CD4-positive, alpha-beta T cell (primary cell): ENCODE measurements at places on chromosomes 3 and 15.

DNA sequence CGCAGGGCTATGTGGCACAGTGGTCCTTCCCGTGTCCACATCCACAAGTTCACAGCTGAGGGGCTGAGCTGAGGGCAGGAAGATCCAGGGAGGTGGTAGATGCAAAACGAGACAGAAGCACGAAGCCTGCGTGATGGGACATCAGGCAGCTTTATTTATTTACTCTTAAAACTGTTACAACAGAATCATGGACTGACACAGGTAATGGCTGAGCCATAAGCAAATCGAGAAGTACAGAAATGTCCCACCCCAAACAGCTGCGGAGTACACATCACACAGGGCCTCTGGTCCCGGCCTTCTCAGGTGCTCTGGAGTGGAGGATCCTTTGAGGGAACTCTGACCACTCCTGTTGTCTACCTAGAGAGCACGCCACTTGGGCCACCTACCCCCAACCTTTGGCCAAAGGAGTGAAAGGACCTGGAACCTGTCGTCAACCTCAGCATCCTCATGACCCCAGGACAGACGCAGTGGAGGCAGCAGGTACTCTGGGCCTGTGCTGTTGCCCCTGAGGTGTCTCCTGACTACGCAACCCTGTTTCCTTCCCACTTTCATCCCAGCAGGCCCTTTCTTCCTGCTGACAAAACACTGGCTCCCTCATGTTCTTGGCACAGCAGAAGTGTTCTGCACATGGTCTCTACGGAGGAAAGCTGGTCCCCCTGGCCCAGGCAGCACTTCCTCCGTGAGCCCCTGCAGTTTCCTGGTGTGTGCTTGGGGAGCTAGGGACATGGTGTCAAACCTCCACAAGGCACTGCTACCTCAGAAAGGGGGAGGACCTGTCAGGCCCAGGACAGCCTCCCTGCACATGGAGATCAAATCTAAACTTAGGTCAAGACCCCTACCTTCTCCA, 47.8 kb downstream of the DHX30 start:
- H3K4me3 ChIP-seq: no peak overlapping the region
- peaks cover 83% of the 10 kb centered on the region for H3K36me3 ChIP-seq
- no peak overlapping the region for H3K27ac ChIP-seq
- no peaks in the 10 kb centered on the region for H3K4me1 ChIP-seq
- no peak for DNase-seq
- no peaks in the 10 kb centered on the region for H3K27me3 ChIP-seq

GRCh38 chr15:27249760-27250109, 278.8 kb downstream of the GABRG3 start:
- no peak overlapping the region for H3K4me3 ChIP-seq
- no peak for DNase-seq
- no peak overlapping the region for H3K27ac ChIP-seq

DNA sequence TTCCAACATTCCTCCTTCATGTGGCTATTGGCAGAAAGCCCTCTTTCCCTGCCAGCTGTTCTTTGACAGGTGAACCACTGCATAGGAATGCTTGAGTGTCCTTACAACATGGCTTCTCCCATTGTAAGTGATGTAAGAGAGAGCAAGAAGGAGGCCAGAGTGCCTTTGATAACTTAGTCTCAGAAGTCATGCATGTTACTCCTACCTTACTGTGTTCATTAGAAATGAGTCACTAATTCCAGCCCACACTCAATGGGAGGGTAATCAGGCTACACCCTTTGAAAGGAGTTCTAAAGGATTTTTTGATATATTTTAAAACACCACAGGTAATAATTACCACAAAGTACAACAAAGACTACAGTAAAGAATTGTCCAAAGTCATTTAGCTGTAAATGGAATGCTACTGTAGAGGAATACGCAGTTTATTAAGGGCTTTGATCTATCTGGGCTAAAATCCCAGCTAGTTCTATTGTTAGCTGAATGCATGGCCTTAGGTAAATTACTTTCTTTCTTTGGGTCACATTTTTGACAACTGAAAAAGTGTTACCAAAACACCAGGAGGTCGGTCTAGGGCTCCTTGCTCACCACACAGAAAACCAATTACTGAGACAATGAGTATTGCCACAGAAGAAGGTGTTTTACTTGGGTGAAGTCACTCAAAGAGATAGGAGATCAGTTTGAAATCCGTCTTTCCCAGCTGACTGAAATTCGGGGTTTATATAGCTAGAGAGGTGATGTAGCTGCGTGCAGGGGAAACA, 154.9 kb downstream of the GRM7 start:
- no peak overlapping the region for H3K27ac ChIP-seq
- no peaks in the 10 kb centered on the region for H3K27me3 ChIP-seq
- DNase-seq: no peak
- no peak overlapping the region for H3K4me3 ChIP-seq

DNA sequence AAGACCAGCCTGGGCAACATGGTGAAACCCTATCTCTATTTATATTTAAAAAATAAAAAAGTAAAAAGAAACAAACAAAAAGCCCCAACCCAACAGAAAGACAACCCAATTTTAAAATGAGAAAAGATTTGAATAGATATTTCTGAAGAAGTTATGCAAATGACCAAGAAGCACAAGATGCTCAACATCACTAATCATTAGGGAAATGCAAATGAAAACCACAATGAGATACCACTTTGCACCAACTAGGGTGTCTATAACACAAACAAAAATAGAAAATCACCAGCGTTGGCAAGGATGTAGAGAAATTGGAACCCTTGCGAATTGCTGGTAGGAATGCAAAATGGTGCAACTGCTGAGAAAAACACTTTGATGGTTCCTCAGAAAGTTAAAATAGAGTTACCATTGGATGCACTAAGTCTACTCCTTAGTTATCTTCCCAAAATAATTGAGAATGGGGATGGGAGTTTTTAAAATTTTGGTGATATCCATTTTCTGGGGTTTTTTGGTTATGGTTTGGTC, 45.8 kb upstream of the CCNB2 start:
- H3K4me1 ChIP-seq: no peaks in the 10 kb centered on the region
- peaks cover 95% of the 10 kb centered on the region for H3K36me3 ChIP-seq
- no peak for DNase-seq
- no peak overlapping the region for H3K4me3 ChIP-seq
- no peak overlapping the region for H3K27ac ChIP-seq

- no peaks in the 10 kb centered on the region for H3K27me3 ChIP-seq
- no peaks in the 10 kb centered on the region for H3K36me3 ChIP-seq
- H3K4me3 ChIP-seq: no peak overlapping the region
- no peak for DNase-seq
Measured at GRCh38 chr3:34869696-34870095, 769.6 kb upstream of the ARPP21 start.

- no peak for DNase-seq
- no peaks in the 10 kb centered on the region for H3K27me3 ChIP-seq
- H3K4me1 ChIP-seq: no peaks in the 10 kb centered on the region
- H3K27ac ChIP-seq: no peak overlapping the region
Measured at GRCh38 chr3:25587094-25587493, 77.6 kb downstream of the TOP2B start.

- H3K27ac ChIP-seq: no peak overlapping the region
- no peaks in the 10 kb centered on the region for H3K27me3 ChIP-seq
- no peaks in the 10 kb centered on the region for H3K36me3 ChIP-seq
- no peak for DNase-seq
- no peaks in the 10 kb centered on the region for H3K4me1 ChIP-seq
Measured at GRCh38 chr15:66883284-66883911, 181.4 kb downstream of the SMAD6 start.

- H3K4me1 ChIP-seq: no peaks in the 10 kb centered on the region
- no peak for DNase-seq
- no peaks in the 10 kb centered on the region for H3K36me3 ChIP-seq
- H3K27me3 ChIP-seq: no peaks in the 10 kb centered on the region
Measured at GRCh38 chr3:50396502-50396901, 37.2 kb upstream of the TMEM115 start.

- no peak overlapping the region for H3K4me3 ChIP-seq
- no peak overlapping the region for H3K27ac ChIP-seq
- peaks cover 5% of the 10 kb centered on the region for H3K4me1 ChIP-seq
- no peak for DNase-seq
- no peaks in the 10 kb centered on the region for H3K27me3 ChIP-seq
Measured at GRCh38 chr3:143978263-143978631, 6.6 kb downstream of the DIPK2A start.

GRCh38 chr15:73681856-73682599, 2.2 kb upstream of the CD276 start:
- no peak for DNase-seq
- peaks cover 30% of the 10 kb centered on the region for H3K27me3 ChIP-seq
- no peak overlapping the region for H3K4me3 ChIP-seq
- no peak overlapping the region for H3K27ac ChIP-seq
- H3K36me3 ChIP-seq: no peaks in the 10 kb centered on the region

DNA sequence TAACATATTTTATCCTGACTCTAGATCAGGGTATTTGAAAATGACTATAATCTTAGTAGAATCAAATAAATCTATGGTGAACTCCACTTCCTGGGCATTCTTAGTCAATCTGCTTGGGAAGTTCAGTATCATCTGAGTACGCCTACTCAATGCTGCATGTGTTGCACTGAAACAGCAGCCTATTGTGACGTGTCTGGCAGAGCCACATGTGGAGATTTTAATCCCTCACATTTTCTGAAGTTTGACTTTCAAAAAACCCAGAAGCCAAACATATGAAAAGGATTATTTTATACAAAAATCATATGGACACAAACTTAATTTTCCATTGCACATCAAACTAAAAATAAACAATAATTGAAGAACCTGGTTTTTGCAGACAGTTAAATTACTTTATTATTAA, 798.3 kb downstream of the ROBO1 start:
- DNase-seq: no peak
- H3K27ac ChIP-seq: no peak overlapping the region
- H3K27me3 ChIP-seq: no peaks in the 10 kb centered on the region
- H3K4me3 ChIP-seq: no peak overlapping the region

- DNase-seq: no peak
- no peak overlapping the region for H3K4me3 ChIP-seq
- no peaks in the 10 kb centered on the region for H3K4me1 ChIP-seq
Measured at GRCh38 chr3:36538136-36538749, 157.9 kb downstream of the STAC start.

DNA sequence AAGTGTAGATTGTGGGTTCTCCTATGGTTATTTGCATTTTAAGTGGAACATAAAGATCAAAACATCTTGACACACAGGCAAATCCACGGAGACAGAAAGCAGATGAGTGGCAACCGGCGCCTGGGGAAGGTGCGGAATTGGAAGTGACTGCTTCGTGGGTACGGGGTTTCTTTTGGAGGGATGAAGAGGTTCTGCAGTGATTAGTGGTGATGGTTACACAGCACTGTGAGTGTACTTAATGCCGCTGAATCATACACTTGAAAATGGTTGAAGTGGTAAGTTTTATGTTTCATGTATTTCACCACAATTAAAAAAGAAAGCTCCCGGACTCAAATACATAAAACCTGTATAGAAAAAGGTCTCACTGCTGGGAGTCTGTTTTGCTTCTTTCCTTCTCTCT, 18.5 kb upstream of the VPS33B start:
- H3K36me3 ChIP-seq: no peaks in the 10 kb centered on the region
- no peaks in the 10 kb centered on the region for H3K27me3 ChIP-seq
- no peaks in the 10 kb centered on the region for H3K4me1 ChIP-seq
- no peak overlapping the region for H3K4me3 ChIP-seq
- no peak for DNase-seq

- no peaks in the 10 kb centered on the region for H3K27me3 ChIP-seq
- no peaks in the 10 kb centered on the region for H3K4me1 ChIP-seq
- H3K4me3 ChIP-seq: no peak overlapping the region
- no peaks in the 10 kb centered on the region for H3K36me3 ChIP-seq
- no peak overlapping the region for H3K27ac ChIP-seq
Measured at GRCh38 chr3:175434561-175434960, 575.4 kb downstream of the NAALADL2 start.

GRCh38 chr3:31004025-31004678, 109.7 kb upstream of the GADL1 start:
- no peak for DNase-seq
- no peaks in the 10 kb centered on the region for H3K4me1 ChIP-seq
- H3K27ac ChIP-seq: no peak overlapping the region
- no peaks in the 10 kb centered on the region for H3K27me3 ChIP-seq

GRCh38 chr15:62183130-62183529, 18.0 kb upstream of the C2CD4B start:
- H3K4me3 ChIP-seq: no peak overlapping the region
- DNase-seq: no peak
- no peak overlapping the region for H3K27ac ChIP-seq
- no peaks in the 10 kb centered on the region for H3K36me3 ChIP-seq
- no peaks in the 10 kb centered on the region for H3K4me1 ChIP-seq

DNA sequence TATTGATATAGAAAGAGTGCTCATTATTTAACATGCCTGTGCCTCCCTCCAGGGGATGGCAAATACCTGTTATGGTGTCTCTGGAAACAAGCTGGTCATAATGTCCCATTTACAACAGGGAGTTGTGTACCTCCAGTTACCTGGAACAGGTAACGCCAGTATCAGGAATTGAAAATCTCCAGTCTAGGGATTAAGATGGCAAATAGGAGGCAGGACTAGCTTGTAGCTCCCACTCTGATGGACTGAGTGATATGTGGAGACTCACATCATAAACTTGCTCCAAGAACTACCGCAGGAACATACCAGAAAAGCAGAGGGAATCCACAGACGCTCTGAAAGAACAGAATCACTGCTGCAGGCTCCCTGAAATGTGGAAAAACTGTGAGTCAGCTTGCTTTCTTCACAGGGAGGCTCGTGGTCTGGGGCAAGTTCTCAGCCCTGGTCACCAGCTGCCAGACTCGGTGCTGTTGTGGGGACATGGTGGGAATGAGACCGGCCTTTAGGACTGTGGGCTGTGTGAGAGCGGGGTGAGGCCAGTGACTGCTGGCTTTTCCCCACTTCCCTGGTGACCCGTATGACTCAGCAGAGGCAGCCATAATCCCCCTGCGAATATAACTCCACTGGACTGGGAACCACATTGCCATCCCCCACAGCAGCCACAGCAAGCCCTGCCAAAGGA, 97.4 kb downstream of the KCNAB1 start:
- no peak overlapping the region for H3K27ac ChIP-seq
- no peak overlapping the region for H3K4me3 ChIP-seq
- H3K27me3 ChIP-seq: peaks cover 3% of the 10 kb centered on the region
- no peaks in the 10 kb centered on the region for H3K36me3 ChIP-seq
- H3K4me1 ChIP-seq: no peaks in the 10 kb centered on the region

GRCh38 chr3:107817076-107817475, 273.8 kb downstream of the CD47 start:
- no peak overlapping the region for H3K4me3 ChIP-seq
- DNase-seq: no peak
- no peaks in the 10 kb centered on the region for H3K36me3 ChIP-seq
- H3K27ac ChIP-seq: no peak overlapping the region

DNA sequence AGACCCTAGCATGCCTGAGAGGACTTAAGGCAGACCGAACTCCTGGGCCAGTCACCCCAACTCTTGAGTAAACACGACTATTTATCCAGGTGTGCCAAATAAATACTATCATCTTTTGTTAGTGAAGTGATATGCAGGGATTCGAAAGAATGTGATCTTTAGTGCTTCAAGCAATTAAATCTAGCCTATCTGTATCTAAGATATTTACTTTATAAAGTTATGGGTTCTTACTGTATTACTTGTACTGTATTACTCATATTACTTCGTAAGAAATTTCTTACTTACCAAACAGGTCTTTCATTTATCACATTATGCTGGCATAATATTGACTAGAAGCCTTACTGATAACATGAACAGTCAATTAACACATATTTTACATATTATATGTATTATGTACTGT, 211.6 kb upstream of the NECTIN3 start:
- DNase-seq: no peak
- no peak overlapping the region for H3K27ac ChIP-seq
- no peaks in the 10 kb centered on the region for H3K27me3 ChIP-seq
- H3K4me3 ChIP-seq: no peak overlapping the region
- H3K36me3 ChIP-seq: no peaks in the 10 kb centered on the region
- H3K4me1 ChIP-seq: no peaks in the 10 kb centered on the region

- no peaks in the 10 kb centered on the region for H3K27me3 ChIP-seq
- H3K4me3 ChIP-seq: no peak overlapping the region
- DNase-seq: no peak
- no peaks in the 10 kb centered on the region for H3K36me3 ChIP-seq
Measured at GRCh38 chr3:161913786-161914389, 417.3 kb downstream of the OTOL1 start.
